ENCODE measurements at places on chromosomes 12 and 14.

GRCh38 chr12:4645023-4645422 is 3.8 kb downstream of the AKAP3 start:
- no peak for DNase-seq

GRCh38 chr14:88993946-88994345 is 169.5 kb downstream of the TTC8 start:
- DNase-seq: no peak

DNA sequence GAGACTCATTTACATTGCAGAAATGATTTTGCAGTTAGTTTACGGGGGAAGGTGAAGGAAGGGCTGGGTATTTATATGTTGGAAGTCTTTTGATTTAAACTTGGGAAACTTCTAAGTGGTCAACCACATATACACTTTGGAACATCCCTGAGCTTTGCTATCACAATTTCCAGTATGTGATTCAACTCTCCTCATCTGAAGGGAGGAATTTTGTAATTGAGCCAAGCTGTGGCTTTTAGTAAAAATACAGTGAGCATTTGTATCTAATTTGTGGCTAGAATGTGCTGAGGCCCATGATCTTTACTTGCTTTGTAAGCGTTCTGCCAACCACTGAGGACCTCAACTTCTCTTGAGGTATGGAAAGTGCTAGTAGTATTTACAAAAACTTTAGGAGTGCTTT is 235.0 kb upstream of the PDZRN4 start:
- no peak for DNase-seq

- peak; percentile 32 for DNase-seq
These were observed 98.6 kb downstream of the PELI2 start for GRCh38 chr14:56216626-56217379.

GRCh38 chr12:31322801-31323207 is 3.1 kb downstream of the SINHCAF start:
- DNase-seq: peak; percentile 46

DNA sequence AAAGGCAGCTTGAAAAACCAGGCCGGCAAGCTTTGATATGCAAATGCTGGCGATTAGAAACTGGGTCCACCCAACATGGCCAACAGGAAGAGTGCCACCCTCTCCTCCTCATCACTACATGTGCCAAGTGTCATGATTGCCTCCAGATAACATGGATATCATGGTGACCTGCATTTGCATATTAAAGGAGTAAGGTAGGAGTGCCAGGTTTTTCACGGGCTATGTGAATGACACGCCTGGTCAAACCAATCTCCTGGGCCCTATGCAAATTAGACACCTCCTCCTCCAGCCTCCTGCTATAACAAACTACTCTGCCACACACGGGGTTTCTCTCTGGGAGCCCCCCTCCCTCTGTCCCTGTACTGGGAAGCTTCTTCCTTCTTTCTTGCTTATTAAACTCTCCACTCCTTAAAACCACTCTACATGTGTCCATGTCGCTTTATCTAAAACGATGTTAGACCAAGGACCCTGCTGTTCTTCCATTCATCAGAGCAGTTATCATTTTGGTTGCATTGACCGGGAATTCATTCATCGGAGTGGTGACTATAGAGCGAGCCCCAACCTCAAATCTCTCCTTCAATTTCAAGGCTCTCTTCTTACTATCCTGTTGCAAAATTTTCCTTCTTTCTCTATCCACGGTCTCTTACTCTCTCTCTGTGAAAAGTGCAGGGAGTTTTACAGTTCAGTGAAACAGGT is 27.5 kb downstream of the APOBEC1 start:
- DNase-seq: peak; percentile 27

- DNase-seq: peak; percentile 26
These were observed 791.2 kb downstream of the FLRT2 start for GRCh38 chr14:86321151-86321550.

DNA sequence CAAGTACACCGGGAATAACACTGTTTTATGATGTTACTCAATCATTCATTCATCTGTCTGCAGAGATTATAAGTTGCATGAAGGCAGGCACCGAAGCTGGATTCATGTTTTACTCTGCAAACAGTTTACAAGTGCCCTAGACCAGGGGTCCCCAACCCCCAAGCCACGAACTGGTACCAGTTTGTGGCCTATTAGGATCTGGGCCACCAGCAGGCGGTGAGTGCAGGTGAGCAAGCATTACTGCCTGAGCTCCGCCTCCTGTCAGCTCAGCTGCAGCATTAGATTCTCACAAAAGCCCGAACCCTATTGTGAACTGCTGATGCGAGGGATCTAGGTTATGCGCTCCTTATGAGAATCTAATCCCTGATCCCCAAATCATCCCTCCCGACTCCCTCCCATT is 38.1 kb upstream of the PLXNC1 start:
- no peak for DNase-seq

DNA sequence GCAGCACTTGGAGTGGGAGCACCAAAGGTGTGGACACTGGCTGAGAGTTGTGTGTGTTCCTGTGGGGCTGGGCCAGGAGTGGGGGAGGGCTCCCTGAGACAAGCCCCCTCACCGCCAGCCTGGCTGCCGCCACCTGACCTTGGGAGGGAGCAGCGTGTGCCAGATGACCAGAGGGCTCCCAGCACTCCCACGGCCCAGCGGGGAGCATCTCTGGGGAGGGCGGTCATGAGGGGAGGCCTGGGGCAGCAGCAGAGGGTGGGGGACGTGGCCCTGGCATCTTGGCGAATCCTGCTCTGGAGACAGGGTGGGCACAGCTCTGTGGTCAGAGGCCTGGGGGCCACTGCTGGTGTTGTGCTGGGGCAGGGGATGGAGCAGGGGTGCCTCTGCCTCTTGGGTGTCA is 10.7 kb downstream of the CEP170B start:
- no peak for DNase-seq

- DNase-seq: peak; percentile 84
These were observed 235.4 kb downstream of the SEC23A start for GRCh38 chr14:38867561-38868150.

- no peak for DNase-seq
These were observed 183.1 kb downstream of the ALG10 start for GRCh38 chr12:34205401-34205800.

DNA sequence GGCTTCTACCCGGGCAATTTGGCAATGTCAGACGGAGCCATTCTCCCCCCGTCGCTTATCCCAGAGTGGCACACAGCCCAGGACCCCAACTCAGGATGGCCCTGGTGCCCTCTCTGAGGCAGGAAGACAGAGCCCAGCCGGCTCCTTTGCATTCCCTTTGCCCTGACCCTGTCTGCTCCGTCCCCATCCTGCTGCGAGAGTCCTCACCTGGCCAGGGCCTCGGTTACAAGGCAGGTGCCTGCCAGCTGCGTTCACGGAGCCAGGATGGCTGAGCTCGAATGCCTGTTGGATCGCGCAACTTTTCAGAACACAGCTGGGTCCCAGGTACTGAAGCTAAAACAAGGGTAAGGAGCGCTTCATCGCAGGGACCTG is 18.6 kb downstream of the LRTM2 start:
- no peak for DNase-seq

- DNase-seq: no peak
These were observed 6.2 kb downstream of the SLC41A2 start for GRCh38 chr12:104951759-104952509.

DNA sequence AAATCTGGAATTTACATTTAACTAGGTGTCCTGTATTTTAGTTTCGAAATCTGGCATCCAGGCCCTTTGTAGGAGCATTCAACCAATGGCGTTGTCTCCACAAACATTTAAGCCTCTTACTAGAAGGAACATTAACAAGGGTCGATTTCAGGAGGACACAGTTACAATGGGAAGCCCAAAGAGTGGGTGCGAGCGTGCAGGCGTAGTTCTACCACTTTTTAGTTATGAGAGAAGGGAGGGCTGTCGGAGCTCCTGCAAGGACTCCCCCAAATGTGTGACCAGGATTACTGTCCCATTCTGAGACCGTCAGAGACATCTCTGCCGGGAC is 365 bp upstream of the ABHD4 start:
- DNase-seq: no peak

GRCh38 chr14:102504328-102504999 is 5.1 kb downstream of the ANKRD9 start:
- no peak for DNase-seq

DNA sequence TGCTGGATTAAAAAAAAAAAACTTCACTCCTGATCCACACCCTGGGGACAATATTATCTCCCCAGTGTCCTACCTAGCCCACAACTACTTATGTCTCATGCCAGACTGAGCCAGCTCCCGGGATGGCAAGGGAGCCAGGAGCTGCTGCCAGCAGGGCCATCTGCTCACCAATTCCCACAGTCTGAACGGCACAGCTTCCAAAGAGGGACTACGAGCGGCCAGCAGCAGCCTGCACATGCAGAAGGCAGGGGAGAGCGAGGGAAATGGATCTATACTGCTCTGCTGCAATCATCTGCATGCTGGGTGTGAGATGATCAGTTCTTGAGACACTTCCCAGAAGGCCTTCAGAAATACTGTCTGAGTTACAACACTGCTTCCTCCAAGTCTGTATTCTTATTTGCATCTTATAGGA is 11.1 kb downstream of the SSH1 start:
- no peak for DNase-seq

GRCh38 chr12:48029491-48030172 is 25.4 kb upstream of the COL2A1 start:
- DNase-seq: no peak

GRCh38 chr12:91729543-91729942 is 416.1 kb downstream of the BTG1 start:
- DNase-seq: no peak

DNA sequence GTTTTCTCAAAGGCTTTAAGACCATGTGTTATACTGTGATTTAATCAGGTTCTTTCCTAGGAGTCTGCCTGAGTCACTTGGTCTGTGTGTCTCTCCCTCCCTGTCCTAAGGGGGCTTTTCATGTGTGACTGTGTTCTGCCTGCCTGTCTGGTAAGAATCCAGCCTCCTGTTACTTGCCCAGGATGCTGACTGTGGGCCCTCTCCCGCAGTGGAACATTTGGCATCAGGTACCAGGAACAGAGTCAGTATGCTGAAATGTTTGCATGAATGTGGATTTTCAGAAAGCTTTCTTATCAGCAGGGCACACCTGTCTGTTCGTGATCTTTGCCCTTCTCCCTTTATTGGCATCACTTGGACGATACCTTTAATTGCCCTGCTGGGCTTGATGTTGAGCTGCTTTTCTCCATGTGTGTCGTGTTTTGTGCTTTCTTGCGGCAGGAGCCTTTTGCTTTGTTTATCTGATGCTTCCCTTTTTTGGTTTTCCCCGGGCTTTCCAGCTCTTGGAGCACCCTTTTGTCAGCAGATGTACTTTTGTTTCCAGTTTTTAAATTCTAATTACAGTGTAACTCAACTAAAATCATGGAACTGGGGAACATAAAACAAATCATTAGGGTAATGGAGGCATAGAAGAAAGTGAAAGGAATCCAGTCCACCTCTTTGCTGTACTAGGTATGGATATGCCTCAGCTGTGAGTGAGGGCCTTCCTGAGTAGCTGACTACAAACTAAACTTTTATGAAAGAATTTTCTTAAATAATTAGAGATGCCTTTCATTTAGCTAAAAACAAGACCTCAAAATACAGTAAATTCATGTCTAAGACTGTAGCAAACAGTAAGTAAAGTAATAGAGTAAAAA is 72.5 kb downstream of the TRAF3 start:
- DNase-seq: no peak

- no peak for DNase-seq
These were observed 127.1 kb downstream of the NELL2 start for GRCh38 chr12:44748950-44749468.

DNA sequence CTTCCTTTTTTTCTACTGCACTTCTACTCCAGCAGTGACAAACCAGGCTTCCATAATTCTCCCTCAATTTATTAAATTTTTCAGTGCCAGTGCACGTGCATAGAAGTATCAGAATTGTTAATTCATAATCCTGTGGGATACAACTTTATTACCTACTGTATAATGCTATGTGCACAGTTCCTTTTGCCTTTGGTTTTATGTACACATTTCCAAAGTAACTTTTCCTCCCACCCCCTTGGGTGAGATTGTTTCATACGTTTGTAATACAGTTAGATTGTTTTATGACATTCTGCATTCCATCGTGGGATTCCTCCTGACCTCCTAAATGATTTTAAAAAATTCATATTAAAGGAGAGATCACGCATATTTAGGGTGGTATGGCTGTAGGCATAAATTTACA is 128.1 kb downstream of the TTC6 start:
- DNase-seq: no peak

DNA sequence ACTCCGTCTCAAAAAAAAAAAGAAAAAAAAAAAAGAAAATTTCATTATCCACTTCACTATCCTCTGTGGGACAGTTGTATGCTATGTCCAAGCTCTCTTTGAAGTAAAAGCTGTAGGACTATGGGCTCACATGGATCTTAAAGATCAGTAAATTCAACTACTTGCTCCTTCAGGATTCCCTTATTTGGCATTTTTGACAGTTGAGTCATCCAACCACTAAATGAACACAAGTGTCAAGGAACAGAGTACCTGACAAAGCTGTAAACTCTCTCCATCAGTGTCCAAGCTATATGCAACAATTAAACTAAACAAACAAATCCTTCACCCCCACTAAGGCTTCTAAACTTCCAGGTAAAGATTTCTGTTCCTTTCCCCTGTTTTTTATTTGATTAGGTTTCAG is 177.0 kb downstream of the CEP128 start:
- no peak for DNase-seq

DNA sequence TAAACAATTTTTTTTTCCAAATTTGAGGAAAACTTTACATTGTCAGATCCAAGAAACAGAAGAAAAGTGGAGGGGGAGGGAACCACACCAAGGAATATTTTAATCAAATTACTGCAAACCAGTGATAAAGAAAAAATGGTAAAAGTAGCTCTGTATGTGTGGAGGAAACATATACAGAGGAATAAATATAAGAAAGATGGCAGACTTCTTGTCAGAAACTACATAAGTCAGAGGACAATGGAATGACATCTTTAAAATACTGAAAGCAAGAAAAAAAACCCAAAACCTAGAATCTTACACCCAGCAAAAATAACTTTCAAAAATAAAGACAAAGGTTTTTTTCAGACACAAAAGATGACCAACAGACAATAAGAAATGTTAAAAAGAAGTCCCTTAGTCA is 10.2 kb upstream of the LLPH start:
- peak; percentile 12 for DNase-seq

GRCh38 chr14:103016071-103016470 is 41.3 kb downstream of the CDC42BPB start:
- no peak for DNase-seq

DNA sequence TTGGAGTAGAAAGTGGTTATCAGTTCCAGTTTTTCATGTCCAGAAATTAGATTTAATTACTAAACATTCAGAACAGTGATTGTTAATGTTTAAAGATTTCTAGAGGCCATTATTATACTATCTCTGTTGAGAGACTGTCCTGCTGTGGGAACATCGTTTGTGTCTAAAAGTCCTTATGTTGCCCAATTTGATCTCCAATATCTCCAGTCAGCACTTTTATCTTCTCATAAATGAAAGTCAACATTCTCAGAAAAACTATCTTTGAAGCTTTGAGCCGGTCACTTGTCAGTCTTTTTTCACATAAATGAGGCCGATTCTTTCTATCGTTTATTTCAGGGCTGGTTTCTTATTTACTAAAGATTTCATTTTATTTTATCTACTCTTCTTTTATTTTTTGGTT is 90.8 kb upstream of the NPAS3 start:
- no peak for DNase-seq

- no peak for DNase-seq
These were observed 423.6 kb downstream of the BTG1 start for GRCh38 chr12:91722072-91722471.

- no peak for DNase-seq
These were observed 303.9 kb upstream of the FKBP4 start for GRCh38 chr12:2490831-2491230.

GRCh38 chr12:24553259-24553658 is 395.6 kb downstream of the BCAT1 start:
- no peak for DNase-seq

Data from left kidney (tissue), 8 donors.